ENCODE measurements at places on chromosomes 5 and 9.

- no peak for DNase-seq
Observed at GRCh38 chr5:135705941-135706466, 127.2 kb upstream of the CXCL14 start.

DNA sequence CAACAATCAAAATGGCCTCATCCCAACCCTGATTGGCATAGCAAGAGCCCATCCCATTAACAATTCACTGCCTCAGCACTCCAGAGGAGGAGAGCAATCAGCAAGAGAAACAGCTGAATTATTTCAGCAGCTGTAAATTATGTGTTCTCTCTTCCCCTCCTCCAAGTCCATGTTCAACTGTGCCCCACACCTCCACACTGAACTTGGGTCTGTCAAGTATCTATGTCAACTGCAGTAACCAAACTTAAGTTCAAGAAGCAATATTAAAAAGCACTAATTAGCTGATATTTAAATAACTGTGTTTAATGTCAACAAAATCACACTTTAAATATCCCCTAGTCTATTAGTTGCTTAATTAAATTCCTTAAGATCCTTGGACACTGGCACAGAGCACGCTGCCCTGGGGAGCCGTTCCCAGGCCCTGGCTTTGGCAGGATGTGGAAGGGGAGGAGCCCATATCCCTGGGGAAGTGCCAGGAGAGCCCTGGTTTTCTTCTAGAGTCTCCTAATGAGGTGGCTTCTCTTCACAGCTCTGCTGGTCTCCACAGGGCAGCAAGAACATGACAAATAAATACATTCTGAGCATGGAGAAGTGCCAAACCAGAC is 50.6 kb downstream of the SIL1 start:
- no peak for DNase-seq

GRCh38 chr9:124212381-124213050 is 45.2 kb upstream of the NEK6 start:
- no peak for DNase-seq

DNA sequence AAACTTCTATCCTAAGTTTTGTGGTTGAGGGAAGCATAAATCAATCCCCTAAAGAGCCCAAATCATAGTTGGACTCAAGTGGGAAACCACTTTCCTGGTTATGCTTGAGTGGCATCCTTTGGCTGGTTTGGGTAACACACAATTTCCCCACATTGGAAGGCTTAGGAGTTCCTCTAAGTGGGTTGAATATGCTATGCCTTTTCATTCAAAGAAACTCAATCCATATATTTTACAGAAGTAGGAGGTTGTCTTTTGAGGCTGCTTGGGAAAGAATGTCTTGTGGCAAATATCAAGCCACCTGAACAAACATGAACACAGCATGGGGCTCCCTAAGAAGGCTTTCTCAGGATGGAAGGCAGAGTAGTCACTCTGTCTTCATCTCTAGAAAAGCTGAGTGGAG is 121.1 kb downstream of the SPATA31D1 start:
- DNase-seq, result no peak

DNA sequence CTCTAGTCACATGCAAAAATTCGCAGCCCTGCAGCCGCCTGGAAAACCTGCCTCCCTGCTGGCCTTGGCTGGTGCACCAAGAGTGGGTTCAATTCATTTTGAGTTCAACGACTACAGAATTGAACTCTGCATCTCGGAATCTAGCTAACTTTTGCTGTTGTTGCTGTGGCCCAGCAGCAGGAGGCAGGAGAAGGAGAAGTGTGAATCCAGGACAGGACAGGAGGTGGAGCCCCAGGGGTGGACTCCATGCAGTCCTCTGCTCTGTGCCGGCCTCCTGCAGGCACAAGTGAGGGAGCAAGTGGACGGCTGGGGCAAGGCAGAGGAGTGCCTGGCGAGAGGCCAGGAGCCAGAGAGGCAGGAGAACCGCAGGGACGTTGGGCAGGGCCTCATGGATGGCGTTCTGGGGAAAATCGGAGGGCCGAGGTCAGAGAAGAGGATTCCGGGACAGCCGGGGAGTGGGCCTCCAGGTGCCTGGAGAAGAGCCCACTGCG is 214.2 kb downstream of the FANCC start:
- DNase-seq, result no peak

- DNase-seq, result no peak
Observed at GRCh38 chr5:14306329-14306815, 163.2 kb downstream of the TRIO start.

- DNase-seq, result no peak
Observed at GRCh38 chr5:60687927-60688720, 11.8 kb downstream of the DEPDC1B start.

DNA sequence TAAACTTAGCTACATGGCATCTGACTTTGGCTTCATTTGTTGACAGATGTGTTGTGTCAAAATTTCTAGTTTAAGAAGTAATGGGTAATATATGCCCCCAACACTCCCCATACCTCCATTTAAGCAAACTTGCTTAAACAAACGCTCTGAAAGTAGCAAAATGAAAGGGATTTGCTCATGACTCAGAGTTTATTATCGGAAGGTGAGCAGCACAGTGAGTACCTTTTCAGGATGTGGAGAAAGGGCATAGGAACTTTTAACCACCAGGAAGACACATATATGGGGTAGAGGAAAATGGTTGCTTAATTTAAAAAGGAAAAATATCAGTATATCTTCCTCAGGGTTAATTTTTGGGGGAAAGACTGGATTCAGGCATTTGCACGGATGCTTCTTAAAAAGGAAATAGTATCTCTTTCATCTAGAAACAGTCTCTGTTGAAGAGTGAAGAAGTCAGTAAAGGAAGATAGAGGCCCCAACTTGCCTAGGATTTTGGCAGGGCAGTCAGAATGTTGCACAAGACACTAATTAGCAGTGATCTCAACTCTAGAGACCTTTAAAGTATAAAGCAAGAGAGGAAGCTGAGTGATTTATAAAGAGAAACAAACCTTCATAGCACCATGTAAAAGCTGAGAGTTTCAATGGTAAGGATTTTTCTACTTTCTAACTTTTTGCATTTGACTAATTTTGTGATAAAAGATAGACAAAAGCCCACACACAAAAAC is 155.1 kb downstream of the TRIO start:
- DNase-seq, result no peak

DNA sequence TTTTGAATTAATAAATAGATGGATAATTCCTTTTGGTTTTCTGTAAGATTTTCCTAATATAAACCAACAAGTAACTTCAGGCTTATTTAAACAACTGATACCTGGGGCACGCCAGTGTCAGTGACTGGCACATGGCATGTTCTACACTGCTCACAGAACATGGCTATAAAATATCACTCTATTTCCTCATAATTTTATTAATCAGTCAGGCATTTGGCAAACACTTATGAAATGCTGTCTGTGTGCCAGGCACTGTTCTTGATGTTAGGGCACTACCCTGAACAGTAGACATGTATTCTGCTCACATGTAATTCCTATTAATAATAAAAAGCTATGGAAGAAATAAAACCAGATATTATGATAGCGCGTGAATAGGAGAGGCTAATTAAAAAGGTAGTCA is 661.0 kb downstream of the DTWD2 start:
- DNase-seq, result no peak

DNA sequence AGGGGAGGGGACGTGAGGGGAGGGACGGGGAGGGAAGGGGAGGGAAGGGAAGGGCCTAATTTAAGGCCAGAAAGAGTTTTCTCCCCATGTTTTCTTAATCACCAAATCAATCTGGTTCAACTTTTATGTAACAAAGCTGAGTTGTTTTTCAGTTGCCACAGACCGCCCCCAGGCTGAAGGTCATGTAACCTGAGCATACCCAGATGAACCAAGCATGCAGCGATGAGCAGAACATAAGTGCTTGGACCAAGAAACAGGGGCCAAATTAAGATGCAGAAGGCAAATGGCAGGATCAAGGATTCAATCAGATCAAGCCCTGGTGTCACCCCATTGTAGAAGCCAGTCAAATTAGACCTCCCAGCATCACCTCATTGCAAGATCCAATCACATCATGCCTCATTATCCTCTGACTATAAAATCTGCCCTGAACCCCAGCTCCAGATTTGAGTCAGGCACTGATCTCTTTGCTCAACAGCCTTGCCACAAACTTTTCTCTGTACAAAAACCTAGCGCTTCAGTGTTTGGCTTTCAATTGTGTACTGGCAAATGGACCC is 113.5 kb upstream of the TNPO1 start:
- no peak for DNase-seq

DNA sequence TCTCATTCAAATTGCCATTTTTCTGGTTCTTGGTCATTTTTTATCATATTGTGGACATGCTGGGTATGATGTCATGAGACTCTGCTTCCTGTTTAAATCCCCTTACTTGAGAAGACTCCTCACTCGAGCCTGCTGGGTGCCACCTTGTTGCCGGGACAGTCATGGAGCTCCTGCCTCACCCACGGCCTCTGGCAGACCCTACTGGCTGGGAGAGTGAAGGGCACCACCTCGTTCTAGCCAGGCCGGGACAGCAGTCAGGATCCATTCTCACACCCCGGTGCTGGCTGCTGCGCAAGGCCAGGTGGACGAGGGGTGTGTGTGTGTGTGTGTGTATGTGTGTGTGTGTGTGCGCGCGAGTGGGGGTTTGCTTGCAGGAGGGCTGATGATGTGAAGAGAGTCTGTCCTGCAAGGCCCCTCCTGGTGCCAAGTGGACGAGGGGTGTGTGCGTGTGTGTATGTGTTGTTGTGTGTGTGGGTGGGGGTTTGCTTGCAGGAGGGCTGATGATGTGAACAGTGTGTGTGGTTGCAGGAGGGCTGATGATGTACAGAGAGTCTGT is 4.4 kb downstream of the CEP72 start:
- no peak for DNase-seq

DNA sequence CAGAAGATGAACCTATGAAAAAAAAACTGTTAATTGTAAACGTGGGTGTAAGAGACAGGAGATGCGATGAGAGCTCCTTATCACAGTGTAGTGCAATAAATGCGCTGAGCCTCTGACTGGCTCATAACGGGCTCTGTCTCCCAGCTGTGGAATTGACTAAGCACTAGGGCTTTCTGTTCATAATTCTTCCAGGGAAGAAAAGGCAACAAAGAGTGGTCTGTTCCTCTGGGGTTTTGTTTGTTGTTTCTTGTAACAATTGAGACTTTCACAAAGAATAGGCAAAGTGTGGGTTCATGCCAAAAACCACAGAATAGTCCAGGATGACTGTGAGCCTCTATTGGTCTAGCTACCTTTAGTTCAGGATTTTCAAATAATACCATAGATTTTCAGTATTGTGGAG is 39.4 kb downstream of the UBE2QL1 start:
- no peak for DNase-seq

DNA sequence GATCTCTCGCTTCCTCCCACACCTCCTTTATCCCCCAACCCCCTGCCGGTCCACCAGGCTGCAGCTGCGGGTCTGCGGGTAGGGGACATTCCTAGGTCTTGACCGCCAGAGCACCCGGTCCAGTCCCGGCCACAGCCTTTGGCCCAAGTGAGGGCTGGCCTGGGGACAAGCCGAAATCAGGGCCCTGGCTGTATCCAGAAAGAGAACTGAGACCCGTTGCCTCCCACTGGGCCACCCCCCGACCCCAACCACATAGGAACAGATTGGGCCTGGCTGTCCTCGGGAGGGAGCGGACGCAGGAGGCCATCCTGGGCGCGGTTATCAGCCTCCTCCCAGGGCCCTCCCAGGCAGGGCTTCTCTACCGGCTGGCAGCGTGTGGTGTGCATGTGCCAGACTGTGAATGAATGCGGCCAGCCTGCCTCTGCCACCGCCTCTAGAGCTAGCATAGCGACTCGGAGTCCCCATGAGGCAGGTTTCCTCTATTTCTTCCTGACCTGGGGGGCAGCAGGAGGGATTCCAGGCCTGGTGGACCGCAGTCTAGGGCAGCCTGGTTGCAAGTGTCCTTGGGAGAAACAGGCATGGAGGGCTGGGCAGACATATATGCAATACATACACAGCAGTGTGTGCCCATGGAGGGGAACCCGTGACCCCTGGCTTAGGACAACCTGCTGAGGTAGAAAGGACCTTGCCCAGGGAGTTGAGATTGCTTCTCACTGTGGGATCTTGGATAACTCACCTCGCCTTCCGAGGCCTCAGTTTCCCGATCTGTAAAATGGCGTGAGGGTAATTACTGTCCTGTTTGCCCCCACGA is 1.2 kb downstream of the N4BP3 start:
- DNase-seq, result peak; percentile 66

GRCh38 chr9:13990331-13990730 is 323.6 kb downstream of the NFIB start:
- DNase-seq, result no peak

- peak; percentile 87 for DNase-seq
Observed at GRCh38 chr9:92954049-92954861, 6.9 kb downstream of the FGD3 start.

GRCh38 chr9:75878488-75878860 is 12.0 kb upstream of the PCSK5 start:
- no peak for DNase-seq

DNA sequence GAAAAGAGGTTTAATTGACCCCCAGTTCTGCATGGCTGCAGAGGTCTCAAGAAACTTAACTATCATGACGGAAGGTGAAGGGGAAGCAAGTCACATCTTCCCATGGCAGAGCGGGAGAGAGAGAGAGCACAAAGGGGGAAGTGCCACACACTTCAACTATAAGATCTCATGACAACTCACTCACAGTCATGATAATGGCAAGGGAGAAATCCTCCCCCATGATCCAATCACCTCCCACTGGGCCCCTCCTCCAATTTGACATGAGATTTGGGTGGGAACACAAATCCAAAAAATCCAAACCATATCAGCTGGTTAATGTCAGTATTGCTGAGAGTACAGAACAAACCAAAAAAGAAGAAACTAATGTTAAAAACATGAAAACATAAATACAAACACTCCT is 120.2 kb downstream of the STARD4 start:
- DNase-seq, result no peak

DNA sequence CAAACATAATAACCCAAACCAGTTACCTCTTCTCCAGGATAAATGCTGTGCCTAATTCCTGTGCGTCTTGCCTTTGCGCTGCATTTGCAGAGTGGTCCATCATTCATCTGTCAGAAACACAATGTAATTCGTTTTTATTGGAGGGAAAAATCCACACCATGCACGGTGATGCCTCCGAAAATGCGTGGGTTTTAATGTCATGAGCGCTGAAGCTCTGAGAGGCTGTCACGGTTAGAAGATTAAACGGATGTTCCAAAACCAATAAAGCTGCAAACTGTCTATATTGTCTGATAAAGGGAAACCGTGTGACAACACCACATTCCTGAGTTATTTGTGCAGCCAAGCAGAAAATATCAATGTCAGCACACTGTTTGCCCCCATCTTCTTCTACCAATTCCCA is 27.4 kb downstream of the DROSHA start:
- no peak for DNase-seq

DNA sequence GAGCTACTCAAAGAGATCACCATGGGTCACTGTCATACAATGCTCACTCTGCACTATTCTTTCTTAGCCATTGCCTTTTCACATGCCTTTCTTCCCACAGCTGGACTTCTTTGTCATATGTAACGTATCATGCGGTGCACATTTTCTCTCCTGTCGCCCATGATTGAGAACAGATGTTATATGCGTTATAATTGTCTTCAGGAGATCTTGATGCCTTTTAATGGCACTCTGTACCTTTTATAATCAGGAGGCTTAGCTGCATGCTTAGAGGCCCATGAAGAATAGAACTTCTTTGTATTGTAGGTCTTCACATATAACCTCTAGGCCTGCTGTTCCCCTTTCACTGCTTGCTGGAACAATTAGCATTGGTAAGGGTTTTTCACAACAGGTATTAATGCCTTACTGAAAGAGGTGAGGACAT is 436.1 kb downstream of the CDH10 start:
- DNase-seq, result no peak

Measured in activated gamma-delta T cell treated with Interleukin-2 at 50 U/mL for 16 hours (primary cell).